ENCODE measurements at places on chromosomes 3 and 15.

DNA sequence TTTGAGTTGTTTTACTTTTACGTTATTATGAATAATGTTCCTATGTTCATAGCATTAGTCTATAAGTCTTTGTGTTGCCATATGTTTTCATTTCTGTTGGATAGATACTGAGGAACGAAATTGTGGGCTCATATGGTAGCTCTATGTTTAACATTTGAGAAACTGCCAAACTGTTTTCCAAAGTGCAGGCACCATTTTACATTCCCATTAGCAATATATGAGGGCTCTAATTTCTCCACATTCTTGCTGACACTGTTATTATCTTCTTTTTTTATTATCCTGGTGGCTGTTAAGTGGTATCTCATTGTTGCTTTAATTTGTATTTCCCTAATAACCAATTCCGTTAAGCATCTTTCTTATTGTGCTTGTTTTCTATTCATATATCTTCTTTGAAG lies 1.8 kb upstream of the PIK3R4 start:
- DNase-seq: no peak

DNA sequence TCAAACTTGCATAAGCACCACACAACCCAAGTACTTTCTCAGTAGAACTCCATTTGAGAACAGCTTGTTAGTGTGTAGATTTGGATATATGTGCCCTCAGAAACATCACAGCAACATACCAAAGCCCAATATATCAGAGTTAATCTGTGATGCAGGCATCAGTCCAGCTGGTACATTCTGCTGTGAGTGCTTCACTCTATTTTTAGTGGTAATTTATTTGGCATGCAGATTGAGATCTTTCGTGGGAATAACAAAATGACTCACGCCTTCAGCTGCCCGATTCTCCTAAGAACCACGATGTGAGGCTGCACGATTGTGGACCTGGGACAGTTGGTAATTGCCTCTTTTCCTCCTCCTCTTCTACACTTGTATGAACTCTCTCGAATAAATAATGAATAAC lies 730.7 kb downstream of the SQOR start:
- DNase-seq: no peak

DNA sequence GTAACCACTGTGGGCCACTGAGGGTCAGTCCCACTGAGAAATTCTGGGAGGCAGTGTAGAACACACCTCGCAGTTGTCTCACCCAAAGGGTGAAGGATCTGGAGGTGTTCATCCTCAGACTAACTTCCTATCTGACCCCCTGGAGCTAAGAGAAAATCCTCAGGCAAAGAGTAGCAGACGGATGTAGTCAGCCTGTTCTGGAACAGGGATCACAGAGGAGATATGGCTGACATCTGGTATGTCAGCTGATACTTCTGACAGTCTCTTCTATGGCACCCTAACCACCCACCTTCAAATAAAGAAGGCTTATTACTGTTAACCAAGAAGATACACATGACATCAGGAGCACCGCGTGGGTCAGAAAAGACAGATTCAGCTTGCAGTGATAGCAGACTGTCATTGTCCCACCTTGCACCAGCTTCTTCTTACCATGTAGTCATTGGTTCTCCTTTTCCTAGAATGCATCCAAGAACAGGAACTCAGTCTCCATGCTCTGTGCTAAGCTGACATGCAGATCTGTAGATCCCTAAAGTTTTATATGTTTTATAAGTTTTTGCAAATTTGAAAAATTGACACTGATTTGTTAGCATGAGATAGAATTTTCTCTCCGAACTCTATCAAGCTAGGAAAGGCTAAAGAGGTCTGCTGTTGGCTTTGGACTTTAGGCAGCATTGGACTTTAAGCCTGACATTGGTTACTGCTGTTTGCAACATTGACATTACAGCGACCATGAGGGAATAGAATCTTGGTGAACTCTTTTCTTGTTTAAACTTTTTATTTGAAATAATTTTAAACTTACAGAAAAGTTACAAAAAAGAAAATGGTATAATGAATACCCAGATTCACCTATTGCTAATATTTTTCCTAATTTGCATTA lies 60.4 kb downstream of the KBTBD12 start:
- no peak for DNase-seq

DNA sequence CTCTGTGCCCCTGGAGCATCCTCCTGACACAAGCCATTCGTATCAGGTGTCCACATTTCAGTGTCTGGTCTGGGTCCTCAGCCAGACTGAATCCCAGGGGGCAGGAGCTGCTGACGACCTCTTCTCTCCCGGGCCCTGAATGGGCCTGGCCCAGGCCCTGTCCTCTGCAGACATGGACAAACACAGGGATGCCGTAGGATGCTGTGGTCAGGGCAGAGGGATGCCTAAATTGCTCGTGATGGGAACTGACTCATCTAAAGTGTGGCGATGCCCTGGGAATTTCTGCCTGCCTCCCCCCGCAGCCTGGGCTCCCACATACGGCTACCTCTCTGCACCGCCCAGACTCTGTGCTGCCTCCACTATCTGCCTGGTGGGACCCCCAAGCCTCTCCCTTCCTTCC lies 58.5 kb upstream of the CTSH start:
- no peak for DNase-seq

DNA sequence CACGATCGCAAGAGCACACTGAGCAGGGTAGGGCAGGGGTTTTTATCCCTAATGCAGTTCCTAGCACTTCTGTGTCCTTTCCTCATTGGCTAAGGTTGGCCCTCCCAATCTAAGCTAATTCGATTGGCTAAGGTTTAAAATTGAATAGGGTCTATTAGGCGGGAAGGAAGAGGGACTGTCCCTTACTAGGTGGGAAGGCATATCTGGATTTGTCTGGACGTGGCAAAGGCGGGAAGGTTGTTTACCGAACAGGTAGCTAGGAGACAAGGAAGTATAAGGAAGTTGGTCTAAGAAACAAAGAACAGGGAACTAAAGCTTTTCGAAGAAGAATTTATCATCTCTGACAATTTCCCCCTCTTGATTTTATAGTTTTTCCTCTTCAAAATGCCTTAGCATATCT lies 24.8 kb upstream of the ATG7 start:
- no peak for DNase-seq

GRCh38 chr3:27146786-27147185 lies 222.4 kb downstream of the NEK10 start:
- no peak for DNase-seq

DNA sequence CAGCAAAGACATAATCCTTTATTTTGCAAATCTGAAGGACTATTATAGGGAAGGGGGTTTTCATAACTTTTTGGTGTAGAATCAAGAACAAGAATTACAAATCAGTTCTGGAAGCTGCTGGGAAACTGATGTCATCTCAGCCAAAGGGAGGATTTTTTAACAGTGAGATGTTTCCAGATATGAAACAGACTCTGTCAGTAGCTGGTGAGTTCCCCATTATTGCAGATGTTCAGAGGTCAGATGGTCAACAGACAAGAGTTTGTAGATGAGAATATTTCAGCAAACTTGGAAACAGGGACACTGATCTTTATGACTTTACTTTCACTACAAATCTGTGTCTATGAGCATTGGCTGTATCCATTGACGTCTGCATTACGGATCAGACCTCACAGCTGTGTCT lies 71.9 kb upstream of the LPP start:
- DNase-seq: no peak

- DNase-seq: no peak
These were observed 20.5 kb upstream of the CCDC174 start for GRCh38 chr3:14631101-14631497.

DNA sequence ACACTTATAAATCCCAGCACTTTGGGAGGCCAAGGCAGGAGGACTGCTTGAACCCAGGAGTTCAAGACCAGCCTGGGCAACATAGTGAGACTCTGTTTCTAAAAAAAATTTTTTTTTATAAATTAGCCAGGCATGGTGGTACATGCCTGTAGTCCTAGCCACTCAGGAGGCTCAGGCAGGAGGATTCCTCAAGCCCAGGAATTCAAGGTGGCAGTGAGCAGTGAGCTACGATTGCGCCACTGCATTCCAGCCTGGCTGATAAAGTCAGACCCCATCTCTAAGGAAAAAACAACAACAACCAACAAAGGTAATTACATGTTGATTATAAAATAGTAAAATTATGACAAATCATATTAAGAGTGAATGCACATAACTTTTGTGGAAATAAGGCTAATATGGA lies 40.9 kb downstream of the MCCC1 start:
- no peak for DNase-seq

DNA sequence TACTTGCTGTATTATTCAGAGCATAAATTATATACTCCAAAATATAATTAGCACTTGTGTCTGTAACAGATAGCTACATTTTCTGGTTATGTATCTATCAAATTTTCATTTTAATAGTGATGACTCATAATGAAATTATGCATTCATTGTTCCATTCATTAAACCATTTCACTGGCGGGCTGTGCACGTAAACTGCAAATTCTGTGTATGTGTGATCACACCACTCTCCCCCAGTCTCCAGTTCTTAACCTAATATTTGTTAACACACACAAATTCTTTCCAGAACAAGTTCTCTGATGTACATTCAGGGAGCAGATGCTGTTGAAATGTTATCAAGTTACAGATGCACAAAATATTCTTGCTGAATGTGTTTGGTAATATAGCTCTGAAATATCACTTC lies 3.8 kb upstream of the KCNMB2 start:
- no peak for DNase-seq

DNA sequence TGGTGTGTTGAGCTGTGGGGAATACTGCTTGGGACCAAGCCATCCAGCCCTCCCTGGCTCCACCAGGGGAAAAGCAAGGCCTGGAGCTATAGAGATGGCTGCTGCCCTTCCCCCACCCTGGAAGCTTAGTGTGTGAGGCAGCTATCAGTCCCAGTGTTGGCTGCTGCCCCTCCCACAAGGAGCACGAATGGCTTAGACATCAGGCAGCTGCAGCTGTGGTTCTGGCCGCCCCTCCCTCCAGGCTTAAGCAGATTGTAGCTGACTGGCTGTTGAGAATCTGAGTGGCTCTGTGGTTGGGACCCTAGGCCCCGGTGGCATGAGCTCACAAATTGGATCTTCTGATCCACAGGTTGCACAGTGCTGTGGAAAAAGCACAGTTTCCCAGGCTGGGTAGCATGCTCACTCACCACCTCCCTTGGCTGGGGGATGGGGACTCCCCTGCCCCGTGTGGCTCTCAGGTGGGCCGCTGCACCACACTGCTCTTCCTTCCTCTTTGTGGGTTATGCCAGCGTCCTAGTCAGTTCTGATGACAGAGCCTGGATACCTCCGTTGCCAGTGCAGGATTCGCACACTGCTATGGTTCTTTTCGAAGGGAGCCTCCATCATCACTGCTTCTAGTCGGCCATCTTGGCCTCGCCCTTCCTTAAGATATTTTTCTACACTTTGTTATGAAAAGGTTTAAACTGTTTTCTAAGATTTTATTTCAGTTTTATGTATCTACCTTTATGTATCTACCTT lies 21.2 kb upstream of the SUCNR1 start:
- no peak for DNase-seq

DNA sequence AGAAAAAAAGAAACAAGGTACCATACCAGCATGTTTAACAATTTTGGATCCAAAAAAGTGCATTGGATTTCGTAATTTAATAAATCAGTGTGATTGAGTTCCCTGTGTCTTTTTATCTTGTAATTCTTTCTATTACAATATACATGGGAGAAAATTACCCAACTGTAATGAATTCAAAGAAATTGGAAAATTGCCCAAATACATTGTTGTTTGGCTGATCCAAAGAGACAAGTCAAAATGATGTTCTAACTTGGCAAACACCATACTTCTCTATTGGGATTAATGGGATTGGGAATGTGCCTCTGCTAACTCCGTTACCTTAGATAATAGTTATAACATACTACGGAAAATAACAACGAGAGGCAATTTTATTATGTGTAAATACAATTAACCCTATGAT lies 1097.1 kb downstream of the ROBO1 start:
- no peak for DNase-seq

GRCh38 chr15:70094690-70095311 lies 2.9 kb downstream of the TLE3 start:
- DNase-seq: no peak

DNA sequence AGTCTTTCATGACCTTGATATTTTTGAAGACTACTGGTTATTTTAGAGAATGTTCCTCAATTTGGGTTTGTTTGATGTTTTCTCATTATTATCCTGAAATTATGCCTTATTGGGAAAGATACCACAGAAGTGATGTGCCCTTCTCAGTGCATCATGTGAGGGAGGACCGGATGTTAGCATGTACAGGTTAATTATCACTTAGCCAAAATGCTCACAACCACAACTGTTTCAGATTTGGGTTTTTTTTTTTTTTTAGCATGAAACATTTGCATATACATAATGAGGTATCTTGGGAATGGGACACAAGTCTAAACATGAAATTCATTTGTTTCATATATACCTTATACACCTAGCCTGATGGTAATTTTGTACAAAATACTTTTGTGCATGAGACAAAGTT lies 59.8 kb downstream of the PIK3R4 start:
- no peak for DNase-seq

DNA sequence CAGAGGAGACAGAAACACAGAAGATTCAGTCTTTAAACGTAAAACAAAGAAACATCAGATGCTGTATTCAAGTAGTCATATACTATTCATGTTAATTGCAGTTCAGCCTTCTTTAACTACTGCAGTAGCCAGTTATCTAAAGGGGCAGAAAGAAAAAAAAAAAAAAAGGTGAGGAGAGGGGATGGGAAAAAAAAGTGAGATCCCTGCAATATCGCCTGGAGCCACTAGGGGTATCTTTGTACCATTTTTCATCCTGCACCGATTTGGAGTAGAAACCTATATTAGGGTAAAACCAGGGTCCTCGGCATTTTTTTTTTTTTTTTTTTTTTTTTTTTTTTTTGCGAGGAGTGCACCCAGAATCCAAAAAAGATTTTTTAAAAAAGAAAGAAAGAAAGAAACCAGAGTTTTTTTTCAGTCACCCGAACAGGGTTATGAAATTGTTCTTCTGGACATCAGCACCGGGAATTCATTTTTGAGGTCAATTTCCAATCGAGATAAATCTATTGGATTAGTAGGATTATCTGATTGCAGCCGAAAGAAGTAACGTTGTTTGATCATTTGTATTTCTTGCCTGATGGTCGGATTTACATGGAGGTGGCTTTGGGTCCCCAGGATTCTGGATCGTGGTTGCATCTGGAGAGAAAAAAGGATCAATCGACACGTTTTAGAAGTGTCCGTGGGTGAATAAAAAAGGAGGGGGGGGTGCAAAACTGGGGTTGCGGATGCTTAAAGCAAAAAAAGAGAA lies 186.7 kb downstream of the NLGN1 start:
- DNase-seq: no peak

- no peak for DNase-seq
These were observed 32.8 kb downstream of the TMEM212 start for GRCh38 chr3:171875923-171876412.

DNA sequence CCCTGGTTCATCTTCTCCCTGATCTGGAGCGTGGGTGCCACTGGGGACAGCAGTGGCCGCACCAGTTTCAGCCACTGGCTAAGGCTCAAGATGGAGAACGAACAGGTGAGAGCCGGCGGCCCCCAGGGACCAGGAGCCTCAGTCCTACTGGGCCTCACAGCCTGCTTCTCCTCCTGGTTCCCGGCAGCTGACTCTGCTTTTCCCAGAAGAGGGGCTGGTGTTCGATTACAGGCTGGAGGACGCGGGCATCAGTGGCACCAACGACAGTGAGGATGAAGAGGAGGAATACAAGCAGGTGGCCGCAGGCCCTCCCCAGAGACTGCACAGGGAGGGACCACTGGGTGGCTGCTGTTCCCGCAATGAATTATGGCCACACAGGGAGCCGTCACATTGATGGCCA lies 54.4 kb downstream of the DNAH1 start:
- no peak for DNase-seq

GRCh38 chr3:113096188-113096892 lies 105.6 kb downstream of the GTPBP8 start:
- DNase-seq: no peak

All from right lobe of liver (tissue), 6 donors.